ENCODE measurements at places on chromosomes 4 and X. TPM values are rescaled to one million over a fixed set of nuclear protein-coding genes. Genes with fewer than 3 reads are reported as not detected.

MAGED1 gene
- 54.7 TPM for total RNA-seq

SPANXD gene
- total RNA-seq: not detected

NUDT10 gene
- 0.31 TPM for total RNA-seq

PABPC4L gene
- total RNA-seq: 0.20 TPM

GATA1 gene
- total RNA-seq: not detected

ARHGEF38 gene
- 0.32 TPM for total RNA-seq

UBA1 gene
- 120 TPM for total RNA-seq

CT45A1 gene
- total RNA-seq: not detected

VCX gene
- total RNA-seq: not detected

SH3BP2 gene
- total RNA-seq: 42.9 TPM

ZDHHC15 gene
- not detected for total RNA-seq

CCDC120 gene
- 4.2 TPM for total RNA-seq

CFAP99 gene
- 0.29 TPM for total RNA-seq

SNCA gene
- total RNA-seq: 0.43 TPM

NEIL3 gene
- 2.3 TPM for total RNA-seq

DGKK gene
- total RNA-seq: not detected

CDKL2 gene
- total RNA-seq: not detected

TMEM144 gene
- total RNA-seq: 1.7 TPM
